ENCODE measurements at places on chromosomes 4 and X.

- no peak for DNase-seq
Observed at GRCh38 chr4:45668128-45668527, 455.7 kb downstream of the GABRG1 start.

GRCh38 chr4:82097504-82097903, 276.3 kb downstream of the HNRNPD start:
- no peak for DNase-seq

- DNase-seq = no peak
Observed at GRCh38 chrX:155611302-155611701, 1.4 kb downstream of the TMLHE start.

GRCh38 chr4:52853351-52853750, 8.8 kb upstream of the RASL11B start:
- DNase-seq = no peak

DNA sequence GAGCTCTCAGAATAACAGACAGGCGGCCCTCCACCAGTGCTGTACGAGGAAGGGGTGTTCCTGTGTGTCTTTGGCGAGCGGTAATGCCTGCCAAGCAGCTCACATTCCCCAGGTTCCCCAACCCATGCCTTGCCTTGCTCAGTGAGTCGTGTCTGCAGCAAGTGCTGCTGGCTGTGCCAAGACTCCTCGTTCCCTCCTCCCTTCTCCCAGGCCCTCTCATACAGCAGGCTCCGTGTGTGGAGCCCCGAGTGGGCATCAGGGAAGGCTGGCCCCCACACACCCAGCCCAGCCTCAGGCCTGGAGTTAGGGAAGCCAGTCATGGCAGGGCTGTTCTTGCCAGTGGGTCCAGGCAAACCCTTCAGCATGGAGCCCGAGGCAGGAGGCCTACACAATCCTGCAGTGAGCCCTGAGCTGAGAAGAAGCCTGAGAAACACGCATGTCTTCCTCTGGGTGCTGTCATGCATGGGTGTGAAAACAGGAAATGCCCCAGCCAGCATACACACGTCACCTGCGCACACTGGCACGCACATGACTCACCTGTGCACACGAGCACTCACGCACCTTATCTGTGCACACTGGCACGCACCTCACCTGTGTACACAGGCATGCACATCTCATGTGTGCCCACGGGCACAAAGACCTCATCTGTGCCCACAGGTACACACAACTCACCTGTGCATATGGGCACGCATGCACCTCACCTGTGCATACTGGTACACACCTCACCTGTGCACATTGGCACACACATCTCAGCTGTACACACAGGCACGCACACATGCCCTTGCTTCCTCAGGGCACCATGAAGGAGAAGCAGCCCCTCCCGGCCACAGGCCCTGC, 238.7 kb downstream of the DHRSX start:
- DNase-seq = no peak

GRCh38 chrX:113793563-113793962, 790.3 kb upstream of the HTR2C start:
- no peak for DNase-seq

- no peak for DNase-seq
Observed at GRCh38 chr4:81494031-81494431, 22.3 kb upstream of the RASGEF1B start.

DNA sequence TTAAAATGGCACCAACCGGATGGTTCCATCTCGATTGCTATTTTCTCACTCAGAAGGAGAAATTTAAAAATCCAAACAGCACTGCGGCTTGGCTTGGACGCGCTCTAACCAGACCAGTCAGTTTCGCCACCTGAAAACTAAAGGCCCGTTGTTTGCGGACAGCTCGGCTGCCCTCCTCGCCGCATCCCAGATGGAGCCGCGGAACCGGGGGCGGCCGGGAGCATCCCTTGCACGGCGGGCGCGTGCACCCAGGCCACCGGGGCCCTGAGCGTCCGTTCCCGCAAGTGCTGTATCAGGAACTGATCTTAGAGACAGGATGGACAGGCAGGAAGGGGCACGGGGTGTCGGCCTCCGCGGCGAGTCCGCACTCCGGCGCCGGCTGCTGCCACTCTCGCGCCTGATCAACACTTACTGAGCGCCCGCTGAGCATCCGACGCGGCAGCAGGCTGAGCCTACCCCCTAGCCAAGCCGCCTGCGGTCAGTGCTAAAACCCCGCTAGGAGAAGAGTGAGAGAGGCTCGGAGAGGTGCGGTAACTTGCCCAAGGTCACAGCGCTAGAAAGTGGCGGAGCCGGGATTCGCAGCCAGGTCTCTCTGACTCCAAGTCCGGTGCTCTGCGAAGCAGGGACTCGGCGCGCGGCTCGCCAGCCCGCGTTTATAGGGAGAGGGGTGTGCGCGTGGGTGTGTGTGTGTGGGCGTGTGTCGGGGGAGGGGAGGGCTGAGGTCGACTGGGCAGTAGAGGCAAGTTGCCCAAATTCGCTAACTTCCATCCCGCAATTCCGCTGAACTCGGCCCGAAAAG, at the start of gene CITED1:
Gene CITED1 (minus strand): TSS at position 629 of the 799 bp plus-strand sequence. CDS start 3,045 bp downstream, outside the sequence.
- DNase-seq = no peak

DNA sequence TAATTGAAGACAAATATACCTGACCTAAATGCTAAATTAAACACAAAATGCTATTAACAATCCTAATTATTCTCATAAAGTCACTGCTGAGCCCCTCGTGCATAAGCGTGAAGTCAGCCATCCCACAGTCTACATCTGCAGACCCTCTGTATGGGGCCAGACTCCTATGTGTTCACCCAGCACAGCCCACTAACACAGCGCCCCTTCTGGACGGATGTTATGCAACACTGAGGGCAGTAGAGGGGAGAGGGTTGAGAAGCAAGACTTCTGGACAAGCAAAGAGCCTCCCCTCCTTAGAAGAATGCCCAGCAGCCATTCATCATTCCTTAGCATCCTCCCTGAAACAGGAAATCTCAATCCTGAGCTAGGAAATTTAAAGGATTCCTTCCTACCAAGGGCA, 7.9 kb downstream of the TRPC3 start:
- DNase-seq = no peak

DNA sequence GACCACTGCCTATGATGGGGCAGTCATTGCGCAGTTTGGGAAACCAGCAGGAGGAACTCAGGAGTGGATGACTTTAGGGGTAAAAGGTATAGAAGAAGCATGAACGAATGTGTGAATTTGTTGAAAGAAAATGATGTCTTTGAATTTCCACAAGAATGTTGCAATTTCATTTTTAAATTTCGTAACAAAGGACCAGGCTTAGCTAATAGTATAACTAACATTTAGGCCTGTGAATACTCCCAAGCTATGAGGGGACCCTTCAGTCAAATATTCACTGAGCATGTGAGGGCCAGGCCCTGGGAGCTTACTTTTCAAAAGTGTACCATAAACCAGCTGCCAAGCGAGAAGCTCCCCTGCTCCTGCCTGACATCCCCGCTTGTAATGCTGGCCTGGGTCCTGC, 5.3 kb downstream of the MPC1L start:
- DNase-seq = no peak

GRCh38 chr4:141909541-141909940, 273.2 kb downstream of the IL15 start:
- DNase-seq = no peak

GRCh38 chr4:185210102-185210981, 944 bp downstream of the SNX25 start:
- DNase-seq = no peak

GRCh38 chr4:7766086-7766485, 173.6 kb downstream of the AFAP1 start:
- DNase-seq = no peak

DNA sequence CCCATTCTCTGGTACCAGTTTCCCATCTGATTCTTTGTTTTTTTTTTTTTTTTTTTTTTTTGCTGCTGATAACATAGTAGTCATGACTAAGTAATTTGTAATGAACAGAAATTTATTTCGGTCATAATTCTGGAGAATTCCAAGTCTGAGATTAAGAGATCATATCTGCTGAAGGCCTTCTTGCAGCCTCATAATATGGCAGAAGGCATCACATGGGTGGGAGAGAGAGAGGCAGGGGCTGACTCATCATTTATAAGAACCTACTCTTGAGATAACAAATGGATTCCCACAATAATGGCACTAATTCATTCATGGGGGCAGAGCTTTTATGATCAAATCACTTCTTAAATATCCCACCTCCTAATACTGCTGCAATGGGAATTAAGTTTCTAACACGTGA, 1034.3 kb downstream of the STIM2 start:
- DNase-seq = no peak

- no peak for DNase-seq
Observed at GRCh38 chr4:185369731-185370130, 26.0 kb downstream of the LRP2BP start.

- DNase-seq = no peak
Observed at GRCh38 chr4:24794916-24795665, at the start of gene SOD3. Gene SOD3, plus strand, starts transcription at chr4:24795573. Its CDS starts 3,949 bp downstream, at chr4:24799522.

GRCh38 chr4:106418444-106418843, 49.9 kb upstream of the GIMD1 start:
- no peak for DNase-seq

GRCh38 chr4:108751321-108751720, 11.5 kb downstream of the ETNPPL start:
- DNase-seq = no peak

DNA sequence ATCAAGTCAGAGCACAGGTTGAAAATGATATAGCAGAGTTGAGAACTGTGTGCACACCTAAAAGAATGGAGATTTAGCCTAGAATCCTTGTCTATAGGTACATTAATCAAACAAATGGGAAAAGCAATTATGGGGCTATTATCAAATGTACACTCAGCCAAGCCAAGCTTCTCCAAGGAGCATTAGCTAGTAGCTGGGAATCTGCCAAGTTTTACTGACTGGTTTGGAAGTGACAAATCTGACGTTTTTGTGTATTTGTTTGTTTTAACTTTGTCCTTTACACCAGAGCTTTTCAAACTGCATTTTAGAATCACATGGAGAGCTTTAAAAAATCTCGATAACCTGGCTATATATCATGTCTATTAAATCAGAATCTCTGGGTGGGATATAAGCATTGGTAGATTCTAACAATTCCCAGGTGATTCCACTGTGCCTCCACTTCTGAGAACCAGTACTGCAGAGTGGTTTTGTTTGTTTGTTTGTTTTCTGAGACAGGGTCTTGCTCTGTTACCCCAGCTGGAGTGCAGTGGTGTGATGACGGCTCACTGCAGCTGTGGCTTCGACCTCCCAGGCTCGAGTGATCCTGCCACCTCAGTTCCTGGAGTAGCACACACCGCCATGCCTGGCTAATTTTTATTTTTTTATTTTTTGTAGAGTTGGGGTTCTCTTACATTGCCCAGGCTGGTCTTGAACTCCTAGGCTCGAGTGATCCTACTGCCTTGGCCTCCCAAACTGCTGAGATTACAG, 279.8 kb downstream of the UNC5C start:
- DNase-seq = no peak

- DNase-seq = peak; percentile 52
Observed at GRCh38 chr4:7987148-7987989, 47.7 kb upstream of the AFAP1 start.

DNA sequence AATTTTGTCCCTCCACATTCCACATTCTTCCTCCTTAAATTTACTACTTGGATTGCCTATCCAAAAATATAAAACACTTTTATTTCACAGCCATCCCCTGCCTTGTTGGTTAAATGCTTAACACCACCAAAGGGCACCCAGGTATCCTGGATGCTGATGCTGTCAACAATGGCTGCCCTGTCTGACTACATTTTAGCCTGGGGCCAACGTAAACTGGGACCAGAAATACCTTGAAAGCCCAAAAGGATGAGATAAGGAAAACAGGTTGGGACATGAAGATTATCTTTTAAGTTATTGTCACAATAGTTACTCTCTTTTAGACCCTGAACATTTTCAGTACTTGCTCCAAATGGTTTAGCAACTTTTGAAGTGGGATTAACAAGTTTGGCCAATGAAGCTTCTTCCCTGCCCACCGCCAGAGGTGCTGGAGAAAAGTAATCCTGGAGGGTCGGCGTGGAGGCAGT, 775 bp upstream of the YIPF6 start:
- no peak for DNase-seq

GRCh38 chr4:140315438-140315837, 58.0 kb upstream of the SCOC start:
- no peak for DNase-seq

- DNase-seq = no peak
Observed at GRCh38 chr4:147513091-147513490, 32.2 kb downstream of the EDNRA start.

DNA sequence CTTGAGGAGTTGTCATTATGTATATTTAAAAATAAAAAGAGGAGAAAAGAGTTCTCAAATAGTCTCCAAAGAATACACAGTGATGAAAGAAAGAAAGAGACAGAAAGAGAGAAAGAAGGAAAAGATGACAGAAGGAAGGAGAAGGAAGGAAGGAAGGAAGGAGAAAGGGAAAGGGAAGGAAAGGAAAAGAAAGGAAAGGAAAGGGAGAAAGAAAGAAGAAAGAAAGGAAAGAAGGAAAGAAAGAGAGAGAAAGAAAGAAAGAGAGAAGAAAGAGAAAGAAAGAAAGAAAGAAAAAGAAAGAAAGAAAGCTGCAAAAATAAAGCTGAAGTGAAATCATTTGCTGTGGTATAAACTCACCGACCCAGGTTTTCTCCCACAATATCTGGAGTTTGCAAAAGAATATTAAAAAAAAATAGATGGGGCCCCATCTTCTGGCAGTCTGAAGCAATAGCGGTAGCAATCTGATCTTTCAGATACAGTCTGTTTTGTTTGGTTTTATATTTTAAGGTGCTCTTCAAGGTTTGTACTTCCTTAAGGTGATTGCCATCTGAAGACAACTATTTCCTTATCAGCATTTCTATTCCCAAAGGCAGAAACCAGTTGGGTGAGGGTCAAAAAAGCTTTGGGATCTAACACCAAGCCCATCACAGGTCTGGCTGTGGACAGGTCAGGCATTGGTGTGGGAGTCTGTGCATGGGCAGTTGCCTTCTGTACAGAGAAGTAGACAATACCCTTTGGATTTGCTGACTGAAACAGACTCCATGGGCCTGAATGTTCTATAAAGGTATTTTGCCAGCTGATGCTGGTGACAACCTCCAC, 160.4 kb downstream of the CPEB2 start:
- DNase-seq = no peak

DNA sequence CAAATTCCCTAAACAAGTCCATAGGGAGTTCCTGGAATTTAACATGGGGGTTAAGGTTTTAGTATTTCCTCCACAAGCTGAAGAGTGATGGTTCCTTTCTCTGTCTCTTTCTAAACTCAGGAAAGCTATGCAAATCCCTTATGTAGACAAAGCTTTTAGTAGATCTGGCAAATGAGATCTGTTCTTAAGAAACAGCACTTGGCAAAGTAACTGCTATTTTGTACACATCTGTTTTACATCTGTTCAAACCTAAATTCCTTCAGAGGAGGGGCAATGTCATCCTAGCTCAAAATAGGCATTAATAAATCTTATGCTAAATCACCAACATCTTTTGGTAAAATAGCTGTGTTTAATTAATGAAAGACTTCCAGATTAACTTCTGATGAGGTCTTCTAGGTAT, 137.8 kb upstream of the TBC1D9 start:
- DNase-seq = no peak

GRCh38 chr4:180539284-180539683, 1703.9 kb upstream of the TENM3 start:
- DNase-seq = no peak

All from stimulated activated CD8-positive, alpha-beta memory T cell treated with anti-CD3 and anti-CD28 coated beads, Interleukin-15, amount 100 ng/mL, for 4 hours (primary cell).